Type B pancreatic cell (in vitro differentiated cells): ENCODE measurements at places on chromosomes 13 and 19. TPM values are rescaled to one million over a fixed set of nuclear protein-coding genes. Genes with fewer than 3 reads are reported as not detected.

CCDC9 gene
- 22.4 and 29.3 TPM in 2 replicates for total RNA-seq

PEAK3 gene
- 0.10 TPM in 1 of 2 replicates, not detected in the other for total RNA-seq

DNA sequence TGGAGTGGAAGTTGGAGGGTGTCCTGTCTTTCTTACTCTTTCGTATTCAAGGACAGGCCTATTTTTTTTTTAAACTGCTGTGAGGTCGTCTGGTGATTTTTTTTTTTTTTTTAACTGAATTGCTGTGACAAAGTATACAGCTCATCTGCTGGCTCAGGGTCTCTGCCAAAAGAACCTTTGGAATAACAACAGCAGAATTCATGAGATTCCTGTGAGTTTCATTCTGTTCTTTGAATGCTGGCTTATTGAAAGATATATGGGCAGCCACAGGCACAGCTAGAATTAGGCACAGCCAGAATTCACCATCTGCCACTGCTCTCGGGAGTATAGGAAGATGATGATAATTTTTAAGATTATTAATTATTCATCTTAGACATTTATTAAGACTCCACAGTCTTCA lies 21.4 kb upstream of the FRY start:
- DNase-seq, result no peak

GRCh38 chr19:40210889-40211288 lies 7.3 kb downstream of the TTC9B start:
- no peak for DNase-seq

RXFP2 gene
- total RNA-seq, result 0.80 TPM in 1 of 2 replicates, not detected in the other
